ENCODE measurements at places on chromosomes 3 and 15.

DNA sequence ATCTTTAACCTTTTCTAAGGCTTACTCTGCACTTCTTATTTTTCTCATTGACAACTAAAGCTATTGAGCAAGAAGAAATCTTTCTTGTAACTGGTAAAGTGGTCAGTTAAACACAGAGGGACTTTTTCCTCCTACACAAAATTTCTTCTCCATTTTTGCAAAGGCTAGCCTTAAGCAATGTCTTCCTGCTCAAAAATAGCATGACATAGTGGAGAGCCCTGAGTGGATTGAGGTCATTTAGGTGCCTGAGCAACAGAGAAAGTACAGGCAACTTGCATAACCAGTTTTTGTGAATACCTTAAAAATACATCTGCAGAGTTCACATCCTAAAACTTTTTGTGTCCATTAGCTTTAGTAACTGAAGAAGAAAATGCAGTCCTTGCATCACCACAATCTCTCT is 144.7 kb upstream of the TTC14 start:
- DNase-seq = no peak

GRCh38 chr15:65101411-65101890 is 13.5 kb downstream of the UBAP1L start:
- DNase-seq = no peak

DNA sequence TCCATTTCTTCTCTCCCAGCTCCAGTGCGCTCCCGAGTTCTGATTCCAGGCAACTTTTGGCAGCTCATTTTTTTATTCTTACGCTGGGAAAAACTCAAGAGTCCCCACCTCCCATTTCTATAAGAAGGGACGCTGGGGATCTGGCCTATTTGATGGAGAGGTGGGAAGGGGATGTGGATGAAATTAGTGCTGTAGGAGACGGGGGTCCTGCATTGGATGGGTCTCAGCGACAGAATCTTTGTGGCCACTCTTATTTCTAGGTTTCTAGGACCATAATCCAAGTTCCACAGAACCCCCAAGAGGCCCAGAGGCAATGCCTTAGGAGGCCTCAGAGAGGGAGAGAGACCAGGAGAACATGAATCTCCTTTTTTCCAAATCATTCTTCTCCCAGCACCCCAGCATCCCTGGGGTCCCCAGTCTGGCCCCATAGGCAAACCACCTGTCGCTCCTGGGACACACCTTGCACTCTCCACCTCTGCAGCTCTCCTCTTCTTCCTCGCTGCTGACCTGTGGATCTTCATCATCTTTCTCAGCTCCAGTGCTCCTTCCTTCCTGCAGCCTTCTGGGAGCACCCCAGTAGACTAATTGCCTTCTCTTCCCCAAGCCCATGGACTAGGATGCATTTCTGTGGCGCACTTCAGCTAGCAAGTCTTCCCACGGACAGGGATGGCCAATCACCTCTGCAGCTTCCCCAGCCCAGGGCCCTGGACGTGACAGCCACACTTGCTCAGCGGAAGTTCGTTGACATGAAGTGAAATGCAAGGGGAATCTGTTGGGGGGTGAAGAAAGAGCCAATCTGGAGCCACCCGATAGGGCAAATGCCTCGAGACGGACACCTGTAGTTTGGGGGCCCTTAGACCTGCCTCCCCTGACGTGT is 100.1 kb upstream of the ALDH1A3 start:
- no peak for DNase-seq

- peak; percentile 25 for DNase-seq
These were observed 46.5 kb downstream of the GUCA1C start for GRCh38 chr3:108907194-108907593.

DNA sequence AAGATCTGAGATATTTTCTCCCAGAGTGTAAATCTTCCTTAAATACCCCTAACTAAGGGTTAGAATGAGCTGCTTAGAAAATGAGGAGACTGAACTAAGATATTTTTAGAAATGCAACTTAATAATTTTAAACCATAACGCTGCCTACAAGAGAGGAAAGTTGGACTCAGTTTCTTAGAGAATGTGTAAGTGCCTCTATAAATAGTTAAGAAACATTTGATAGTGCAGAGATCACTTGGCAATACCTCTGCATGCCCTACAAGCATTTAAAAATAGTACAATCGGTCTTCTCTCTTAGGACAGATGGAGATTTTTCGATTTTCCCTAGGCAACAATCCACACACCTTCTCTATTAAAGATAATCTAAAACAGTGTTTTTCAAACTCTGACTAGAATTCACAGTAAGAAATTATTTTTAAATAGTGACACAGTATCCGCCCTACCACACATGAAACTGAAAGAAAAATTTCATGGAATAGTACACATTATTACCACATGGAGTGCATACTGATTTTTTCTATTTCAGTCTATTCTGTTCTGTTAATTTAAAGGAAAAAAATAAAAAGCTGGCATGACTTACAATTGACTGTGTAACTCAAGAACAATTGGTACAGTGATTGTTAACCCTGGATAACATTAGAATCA is 83.2 kb downstream of the GADL1 start:
- no peak for DNase-seq

DNA sequence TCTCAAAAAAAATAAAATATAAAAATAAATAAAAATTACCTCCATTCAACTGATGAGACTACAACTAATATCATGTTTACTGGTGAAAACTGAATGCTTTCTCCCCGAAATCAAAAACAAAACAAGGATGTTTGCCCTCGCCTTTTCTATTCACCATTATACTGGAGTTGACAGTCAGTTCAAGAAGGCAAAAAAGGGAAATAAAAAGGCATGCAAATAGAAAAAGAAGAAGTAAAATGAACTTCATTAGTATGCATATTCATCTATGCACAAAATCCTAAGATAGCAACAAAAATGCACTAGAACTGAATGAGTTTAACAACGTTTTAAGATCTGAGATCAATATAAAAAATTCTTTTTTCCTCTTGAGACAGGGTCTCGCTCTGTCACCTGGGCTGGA is 72.7 kb upstream of the FAM174B start:
- no peak for DNase-seq

GRCh38 chr3:176661432-176661964 is 535.8 kb downstream of the TBL1XR1 start:
- DNase-seq = no peak

GRCh38 chr3:159839561-159840379 is 148.9 kb upstream of the IL12A start:
- no peak for DNase-seq

DNA sequence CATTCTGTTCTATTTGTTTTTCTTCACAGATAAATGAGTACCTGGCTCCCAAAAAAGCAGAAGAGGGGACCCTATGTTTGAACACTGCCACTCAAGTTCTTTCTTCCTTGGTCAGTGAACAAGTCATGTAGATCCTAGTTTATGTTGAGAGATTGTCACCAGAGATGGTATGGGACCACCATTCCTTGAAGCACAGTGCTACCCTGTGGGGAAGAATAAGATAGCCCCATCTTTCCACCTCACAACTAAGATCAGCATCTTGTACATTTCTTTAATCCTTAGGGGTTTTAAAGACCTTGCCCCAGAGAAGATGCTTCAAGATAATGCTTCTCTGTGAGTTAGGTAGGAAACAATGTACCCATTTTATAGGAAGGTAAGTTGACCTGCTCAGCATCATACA is 233.5 kb upstream of the WNT5A start:
- DNase-seq = no peak

DNA sequence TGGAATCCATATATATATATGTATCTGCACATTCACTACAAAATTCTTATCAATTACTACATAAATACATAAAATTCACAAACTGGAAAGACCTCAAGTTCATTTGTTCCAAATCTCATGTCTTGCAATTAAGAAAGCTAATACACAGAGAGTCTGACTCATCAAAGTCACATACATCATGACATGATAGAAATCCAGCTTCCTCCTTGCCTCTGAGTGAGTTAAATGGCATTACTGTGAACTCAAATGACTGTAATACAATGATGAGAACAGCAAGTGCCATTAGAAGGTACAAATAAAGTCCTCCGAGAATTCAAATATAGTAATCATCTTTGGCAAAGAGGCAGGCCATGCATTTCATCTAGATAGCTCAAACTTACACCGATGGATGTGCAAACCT is 55.1 kb upstream of the AGTR1 start:
- peak; percentile 35 for DNase-seq

DNA sequence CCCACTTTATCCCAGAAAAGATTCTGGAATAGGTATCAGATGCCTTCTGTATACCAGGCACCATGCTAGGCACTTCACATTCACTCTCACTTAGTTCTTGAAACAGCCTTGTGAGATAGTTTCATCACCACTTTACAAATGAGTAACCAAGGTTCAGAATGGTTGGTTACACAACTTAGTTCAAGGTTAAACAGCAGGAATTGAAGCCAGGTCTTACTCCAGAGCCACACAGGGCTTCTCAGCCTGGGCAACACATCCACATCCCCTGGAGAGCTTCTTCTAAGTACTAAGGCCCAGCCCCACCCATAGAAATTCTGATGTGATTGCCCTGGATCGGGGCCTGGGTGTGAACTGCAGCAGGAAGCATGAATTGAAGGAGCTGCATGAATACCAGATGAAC is 18.6 kb downstream of the WHAMM start:
- no peak for DNase-seq

- DNase-seq = no peak
These were observed 81.5 kb downstream of the TJP1 start for GRCh38 chr15:29740692-29741311.

DNA sequence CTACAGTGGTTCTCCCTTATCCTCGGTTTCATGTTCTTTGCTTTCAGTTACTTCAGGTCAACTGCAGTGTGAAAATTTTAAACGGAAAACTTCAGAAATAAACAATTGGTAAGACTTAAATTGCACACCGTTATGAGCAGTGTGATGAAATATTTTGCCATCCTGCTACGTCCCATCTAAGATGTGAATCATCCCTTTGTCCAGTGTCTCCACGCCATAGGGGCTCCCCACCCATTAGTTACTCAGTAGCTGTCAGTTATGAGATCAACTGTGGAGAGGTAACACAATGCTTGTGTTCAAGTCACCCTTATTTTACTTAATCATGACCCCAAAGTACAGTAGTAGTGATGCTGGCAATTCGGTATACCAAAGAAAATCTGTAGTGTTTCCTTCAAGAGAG is 47.4 kb downstream of the TJP1 start:
- DNase-seq = no peak

DNA sequence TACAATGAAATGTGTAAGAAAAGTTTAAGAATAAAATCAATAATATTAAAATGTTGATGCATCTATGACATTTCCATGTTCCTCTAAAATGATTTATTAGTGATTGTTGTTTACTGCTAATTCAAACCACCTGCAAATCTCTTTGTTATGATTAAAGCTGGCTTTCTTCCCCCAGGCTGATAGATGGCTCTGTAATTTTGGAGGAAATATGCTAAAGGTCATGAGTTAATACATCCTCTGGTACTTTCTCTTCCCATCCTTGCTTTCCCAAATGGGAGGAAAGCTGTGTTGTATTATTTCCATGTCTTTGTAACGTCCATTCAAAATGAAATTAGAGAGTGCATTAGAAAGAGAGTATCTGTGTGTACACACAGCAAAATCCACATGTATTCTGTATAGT is 139.5 kb upstream of the TMCO5A start:
- no peak for DNase-seq

DNA sequence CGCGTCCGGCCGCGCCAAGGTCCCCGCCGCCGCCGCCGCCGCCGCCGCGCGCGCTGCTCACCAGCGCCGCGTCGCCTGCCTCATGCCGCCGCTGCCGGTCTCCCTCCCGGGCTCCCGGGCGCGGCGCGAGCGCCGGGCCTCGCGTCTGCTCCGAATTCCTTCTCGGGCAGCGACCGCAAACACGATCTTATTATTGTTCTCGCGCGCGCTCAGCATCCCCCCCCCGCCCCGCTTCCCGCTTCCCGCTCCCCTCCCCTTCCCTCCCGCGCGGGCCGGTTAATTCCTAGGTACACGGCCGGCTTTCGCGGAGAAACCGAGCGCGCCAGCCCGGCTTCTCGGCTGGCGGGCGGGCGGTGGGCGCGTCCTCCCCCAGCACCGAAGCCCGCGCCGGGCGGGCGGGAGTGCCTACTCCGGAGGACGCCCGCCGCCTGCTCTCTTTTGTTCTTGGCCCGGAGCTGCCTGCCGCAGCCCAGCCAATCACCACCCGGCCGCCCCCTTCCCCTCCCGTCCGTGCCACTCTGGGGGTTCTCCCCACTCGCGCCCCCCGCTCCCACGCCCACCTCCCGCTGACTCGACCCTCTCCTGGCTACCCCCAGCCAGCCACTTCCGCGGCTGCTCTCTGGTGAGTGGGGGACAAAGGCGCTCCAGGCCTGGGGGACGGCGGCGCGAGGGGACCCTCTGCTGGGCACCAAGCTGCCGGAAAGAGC is at the start of gene HDGFL3:
TSS of gene HDGFL3 (minus strand) at position 164 of the 707 bp plus-strand sequence. CDS start 409 bp downstream, outside the sequence.
- DNase-seq = no peak

DNA sequence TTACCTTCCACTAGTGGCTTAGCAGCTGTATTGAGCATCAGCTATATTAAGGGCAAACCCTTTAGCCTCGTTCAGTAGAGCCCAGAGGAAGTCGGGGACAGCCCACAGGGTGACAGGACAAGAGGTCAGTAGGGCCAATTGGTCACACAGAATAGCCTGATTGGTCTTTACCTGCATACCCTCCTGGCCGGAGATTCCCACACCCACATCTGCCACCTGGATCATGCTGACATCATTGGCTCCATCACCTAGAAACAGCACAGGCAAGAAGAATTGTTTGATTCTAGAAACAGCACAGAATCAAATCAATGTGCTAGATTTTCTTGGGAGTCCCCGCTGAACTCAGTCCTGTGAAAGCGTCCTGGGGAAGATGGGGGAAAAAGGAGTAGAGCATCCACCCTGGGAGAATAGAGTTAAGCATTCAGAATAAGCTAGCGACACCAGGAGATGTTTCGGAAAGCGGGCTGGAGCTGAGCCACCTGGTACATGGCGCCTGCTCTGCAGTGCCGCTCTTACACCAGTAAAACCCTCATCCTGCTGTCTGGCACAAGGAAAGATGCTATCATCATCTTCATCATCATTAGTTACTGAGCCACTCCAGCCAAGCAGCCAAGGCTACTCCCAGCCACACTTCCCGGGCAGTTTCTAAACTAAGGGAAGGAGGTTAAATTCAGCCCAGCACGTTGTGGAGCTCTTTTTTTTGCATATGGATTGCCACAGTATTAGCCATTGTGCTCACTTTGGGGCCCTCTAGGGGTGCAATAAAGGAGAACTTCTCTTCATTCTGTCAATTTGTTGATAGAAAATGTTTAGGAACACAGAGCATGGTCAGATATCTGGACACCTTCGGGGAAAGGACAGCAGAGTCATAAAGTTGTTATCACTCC is 171.3 kb downstream of the ATP10A start:
- no peak for DNase-seq

GRCh38 chr3:98954242-98954641 is 52.7 kb upstream of the DCBLD2 start:
- DNase-seq = no peak

GRCh38 chr15:64804619-64805018 is 20.8 kb downstream of the PIF1 start:
- no peak for DNase-seq

DNA sequence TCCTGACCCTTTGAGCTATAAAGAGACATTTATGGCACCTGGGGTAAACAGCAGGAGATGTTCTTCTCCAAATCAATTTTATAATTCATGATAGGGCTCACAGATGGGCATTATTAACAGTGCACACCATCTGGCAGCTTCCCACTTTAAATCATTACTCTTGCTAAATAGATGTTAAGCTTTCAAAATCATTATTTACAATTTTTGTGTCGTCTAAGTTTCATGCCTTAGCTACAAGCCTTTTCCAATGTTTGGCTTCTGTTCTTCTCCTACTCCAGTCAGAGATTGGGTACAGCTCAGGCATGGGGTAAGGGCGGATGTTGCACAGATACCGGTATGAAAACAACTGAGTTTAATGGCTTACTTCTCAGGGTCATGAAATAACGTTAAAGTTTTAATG is 120.9 kb upstream of the PFN2 start:
- no peak for DNase-seq

Measured in COLO829 (cell line).